Stimulated activated CD4-positive, alpha-beta T cell treated with anti-CD3 and anti-CD28 coated beads, Interleukin-1b, Interleukin-23, amount 100 ng/mL, for 4 hours (primary cell): ENCODE measurements at places on chromosomes 6 and 20.
A peak's percentile ranks its signal among the peaks of the same experiment; 100 is the strongest.

DNA sequence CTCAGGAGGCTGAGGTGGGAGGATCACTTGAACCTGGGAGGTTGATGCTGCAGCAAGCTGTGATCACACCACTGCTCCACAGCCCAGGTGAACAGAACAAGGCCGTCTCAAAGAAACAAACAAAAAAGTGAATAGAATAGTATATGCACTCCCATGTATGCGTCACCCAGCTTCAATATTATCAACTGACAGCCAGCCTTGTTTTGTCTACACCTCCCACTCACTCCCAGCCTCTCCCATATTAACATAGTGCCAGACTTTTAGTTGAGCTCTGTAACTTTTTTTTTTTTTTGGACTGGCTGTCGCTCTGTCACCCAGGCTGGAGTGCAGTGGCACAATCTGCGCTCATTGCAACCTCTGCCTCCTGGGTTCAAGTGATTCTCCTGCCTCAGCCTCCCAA, 18.1 kb upstream of the ILRUN start:
- DNase-seq: no peak

- DNase-seq: no peak
Observed at GRCh38 chr6:30211899-30212298, 1.3 kb downstream of the TRIM26 start.

- DNase-seq: no peak
Observed at GRCh38 chr20:6007529-6008103, 46.2 kb downstream of the LRRN4 start.

DNA sequence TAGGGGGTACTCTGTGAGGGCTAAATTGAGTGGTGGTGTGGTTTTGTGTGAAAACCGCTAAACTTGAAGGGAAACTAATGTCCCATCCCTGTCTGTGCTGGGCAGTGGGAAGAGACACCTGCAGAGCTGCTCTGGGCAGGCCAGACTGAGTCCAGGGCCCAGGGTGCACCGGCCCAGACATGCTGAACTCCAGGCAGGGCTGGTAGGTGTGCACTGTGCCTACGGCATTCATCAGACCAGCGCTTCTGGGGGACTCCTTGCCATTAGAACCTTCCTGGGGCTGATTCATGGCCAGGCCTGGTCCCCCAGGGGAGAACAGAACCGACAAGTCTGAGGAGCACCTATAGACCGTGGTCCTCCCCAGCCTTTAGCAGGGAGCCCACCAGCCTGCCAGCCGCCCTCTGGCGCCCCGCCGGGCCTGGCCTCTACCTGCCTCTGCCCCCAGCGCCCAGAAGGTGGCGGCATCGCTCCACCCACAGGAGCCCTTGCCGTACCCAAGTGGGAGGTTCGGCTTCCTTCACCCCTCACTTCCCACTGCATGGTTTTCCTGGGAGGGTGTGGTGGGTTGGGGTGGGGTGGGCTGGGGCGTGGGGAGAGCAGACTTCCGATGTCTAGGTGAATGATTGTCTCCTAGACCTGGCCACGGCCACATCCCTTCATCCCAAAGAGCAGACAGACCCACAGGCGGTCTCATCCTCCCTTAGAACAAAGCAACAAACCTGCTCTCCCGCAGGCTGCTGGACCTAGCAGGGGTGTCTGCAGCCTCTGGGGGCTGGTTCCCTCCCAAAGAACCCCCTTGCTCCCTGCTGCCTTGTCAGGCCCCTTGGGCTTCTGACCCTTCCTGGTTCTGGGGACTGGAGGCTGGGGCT, 15.5 kb downstream of the CCDC167 start:
- DNase-seq: peak; percentile 71

- DNase-seq: no peak
Observed at GRCh38 chr6:3489027-3489757, 32.3 kb upstream of the SLC22A23 start.

DNA sequence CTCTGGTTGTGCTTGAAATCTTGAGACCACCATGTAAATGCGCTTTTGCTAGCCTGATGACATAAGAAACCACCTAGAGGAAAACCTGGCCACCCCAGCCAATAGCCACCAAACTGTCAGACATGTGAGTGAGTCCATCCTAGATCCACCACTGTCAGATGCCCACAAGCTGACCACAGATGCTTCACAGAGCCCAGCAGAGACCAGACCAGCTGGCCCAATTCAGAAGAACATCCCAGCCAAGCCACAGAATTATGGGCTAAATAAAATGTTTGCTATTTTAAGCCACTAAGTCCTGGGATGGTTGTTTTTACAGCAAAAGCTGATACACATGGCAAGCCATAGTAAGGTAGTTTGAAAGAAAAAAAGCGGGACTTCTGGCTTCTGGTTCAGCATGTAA, 425.3 kb downstream of the KIF16B start:
- DNase-seq: no peak

DNA sequence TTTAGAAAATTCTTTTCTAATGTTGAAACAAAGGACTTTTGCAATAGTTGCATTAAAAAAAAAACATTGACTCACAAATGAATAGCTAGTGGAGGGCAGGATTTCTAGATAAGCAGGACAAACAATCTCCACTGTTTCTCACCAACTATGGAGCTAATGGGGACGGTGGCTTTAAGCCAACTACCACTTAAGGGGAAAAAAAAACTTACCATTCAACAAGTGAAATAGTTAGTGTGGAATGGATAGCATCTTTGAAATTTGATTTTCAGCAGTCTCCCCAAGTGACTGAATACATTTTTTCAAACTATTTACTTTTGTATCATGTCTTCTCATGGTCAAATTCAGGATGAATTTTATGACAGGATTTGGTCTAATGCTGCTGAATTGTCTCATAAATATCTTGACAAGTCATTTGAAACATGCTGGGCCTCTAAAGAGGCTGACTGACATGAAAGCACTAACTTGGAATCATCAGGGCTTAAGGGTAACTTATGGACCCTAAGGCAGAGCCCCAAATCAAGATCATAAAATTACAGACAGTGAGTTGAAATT, 100.5 kb downstream of the EYA4 start:
- no peak for DNase-seq

DNA sequence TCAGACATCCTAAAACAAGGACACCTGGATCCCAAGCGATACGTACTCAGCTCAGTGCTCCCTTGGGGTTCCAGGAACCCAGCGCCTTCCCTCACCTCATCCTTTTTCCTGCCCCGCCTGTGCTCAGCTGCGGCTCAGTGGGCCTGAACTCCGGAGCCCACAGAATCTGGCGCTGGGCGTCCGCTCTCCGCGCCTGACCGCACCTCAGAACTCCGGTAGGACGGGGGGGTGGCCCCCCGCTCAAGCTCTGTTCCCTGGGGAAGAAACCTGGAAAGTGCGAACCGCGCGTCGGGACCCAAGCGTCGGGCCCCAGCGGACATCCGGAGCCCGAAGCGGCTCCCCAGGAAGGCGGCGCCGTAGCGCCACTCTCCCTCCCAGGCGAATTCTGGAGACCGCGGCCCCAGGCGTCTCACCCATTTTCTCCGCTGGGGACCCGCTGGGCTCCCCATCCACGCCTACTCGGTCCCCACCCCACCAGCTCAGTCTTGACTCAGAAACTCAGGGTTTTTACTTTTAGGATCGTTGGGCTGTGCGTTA, 336 bp upstream of the LY6G5C start:
- no peak for DNase-seq

DNA sequence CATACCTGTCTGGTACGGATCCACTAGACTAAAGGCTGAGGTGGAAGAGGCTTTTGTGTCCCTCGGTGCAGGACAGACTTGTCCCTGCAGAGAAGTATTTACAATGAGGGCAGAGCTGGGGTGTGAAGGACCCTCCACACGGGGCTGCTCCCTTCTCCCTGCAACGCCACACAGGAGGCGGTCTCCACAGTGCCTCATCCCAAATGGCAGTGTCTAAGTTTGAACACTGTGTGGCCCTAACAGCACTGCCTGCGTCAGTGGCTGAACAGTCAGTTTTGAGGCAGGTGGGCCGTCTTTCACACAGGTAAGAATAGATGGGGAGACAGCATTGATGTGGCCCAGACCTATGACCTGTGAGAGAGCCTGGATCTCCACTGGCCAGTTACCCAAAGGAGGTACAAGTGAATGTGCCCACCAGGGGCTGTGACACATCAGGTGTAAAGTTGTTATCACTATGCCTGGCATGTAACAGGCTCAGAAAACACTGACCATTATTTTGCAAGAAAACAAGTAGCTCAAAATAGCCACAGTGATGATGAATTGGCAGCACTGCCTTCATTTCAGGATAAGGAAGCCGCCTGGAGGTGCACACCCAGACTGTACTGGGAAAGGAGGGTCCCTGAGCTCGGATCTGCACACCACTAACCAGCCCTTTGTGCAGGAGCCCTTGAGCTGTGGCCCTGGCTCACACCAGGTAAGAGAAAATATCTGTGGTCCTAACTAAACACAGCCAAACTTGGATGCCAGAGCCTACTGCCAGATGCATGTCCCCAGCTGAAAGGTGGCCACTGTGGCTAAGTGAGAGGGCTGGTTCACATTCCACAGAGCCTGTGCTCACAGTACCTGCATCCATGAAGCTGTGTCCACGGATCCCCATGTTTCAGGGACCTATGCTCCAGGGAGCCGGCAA, 246.7 kb downstream of the DLL1 start:
- DNase-seq: no peak

GRCh38 chr20:22949331-22950109, 85.6 kb upstream of the SSTR4 start:
- DNase-seq: no peak

DNA sequence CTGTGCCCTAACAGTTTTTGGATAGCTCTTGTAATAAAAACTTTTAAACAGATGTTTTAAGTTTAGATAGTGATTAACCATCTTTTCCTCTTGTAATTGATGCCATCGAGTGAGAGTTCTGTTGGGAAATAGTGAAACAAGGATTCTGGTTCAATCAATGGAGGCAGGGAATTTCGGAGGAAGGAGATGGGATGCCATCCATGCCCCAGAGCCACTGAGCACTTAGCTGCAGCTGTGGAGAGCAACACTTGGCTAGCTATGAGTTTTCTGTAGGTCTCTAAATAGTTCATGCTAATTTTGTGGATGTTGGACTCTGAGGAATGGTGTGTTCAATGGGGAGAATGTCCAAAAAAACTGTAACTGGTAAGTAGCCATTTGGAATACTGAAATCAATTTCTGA, 16.7 kb downstream of the CBFA2T2 start:
- no peak for DNase-seq

DNA sequence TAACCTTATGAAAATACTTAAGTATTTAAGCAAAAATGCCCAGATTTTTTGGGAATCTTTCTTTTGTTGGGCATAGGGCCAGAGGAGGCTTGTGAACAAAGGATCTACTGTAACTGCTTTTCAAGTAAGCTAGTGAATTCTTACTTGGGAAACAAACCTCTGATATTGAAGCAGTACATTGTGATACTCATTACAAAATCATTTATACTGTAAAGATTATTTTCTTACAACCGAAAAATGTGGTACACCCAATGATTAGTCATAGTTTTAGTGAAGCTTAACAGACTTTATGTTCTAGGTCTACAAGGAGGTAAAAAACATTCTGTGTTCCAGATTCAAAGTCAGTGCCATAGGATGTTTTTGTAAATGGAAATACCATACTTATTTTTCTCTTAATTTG, 272.9 kb upstream of the KCNQ5 start:
- DNase-seq: no peak

DNA sequence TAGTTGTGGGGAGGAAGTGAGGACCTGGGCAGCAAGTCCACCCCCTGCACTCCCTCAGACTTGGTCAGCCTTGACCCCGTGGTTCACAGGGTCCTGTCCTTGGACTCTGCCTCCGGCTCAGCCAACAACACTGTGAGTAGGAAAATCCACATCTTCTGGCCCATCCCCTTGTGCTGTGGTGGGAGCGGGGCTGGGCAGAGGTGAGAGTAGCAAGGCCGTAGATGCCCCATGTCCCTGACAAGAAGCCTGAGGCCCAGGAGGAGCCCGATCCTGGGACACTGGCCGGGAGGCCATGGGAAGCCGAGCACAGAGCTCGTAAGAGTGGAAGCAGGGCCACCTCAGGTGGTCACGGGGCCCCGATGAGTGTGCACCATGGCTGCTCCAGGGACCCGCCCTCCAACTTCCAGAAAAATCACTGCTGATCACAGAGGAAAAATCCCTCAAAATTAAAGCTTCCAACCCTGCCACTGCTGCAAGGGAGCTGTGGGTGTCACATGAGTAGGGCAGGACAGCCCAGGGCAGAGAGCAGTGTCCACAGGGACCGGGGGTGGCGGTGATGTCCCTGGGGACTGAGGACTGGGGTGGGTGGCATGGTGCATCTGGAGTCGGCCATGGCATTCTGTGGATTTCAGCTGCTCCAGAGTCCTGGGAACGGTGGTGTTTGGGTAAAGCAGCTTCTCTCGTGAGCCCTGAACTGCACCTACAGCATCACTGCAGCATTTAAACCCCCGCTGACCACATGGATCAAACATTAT, 189.4 kb downstream of the DLL1 start:
- no peak for DNase-seq

- no peak for DNase-seq
Observed at GRCh38 chr20:52965819-52966218, 6.3 kb upstream of the TSHZ2 start.

DNA sequence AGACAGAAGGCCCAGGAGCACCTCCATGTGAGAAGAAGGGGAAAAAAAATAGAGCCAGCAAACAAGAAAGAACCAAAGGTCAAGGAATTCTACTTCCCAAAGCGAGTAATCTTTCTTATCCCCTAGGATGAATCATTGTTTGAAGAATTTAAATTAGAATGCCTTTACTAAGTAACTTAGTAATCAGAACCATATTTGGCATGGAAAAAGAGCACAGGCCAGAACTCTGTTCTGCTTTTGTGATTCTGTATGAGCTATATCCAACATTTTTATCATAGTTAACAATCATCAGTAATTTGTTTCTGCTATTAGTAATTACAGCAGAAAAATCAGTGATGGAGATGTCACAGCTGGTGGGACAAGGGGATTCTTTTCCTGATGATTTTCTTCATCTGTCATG, 228.8 kb upstream of the FAM83B start:
- no peak for DNase-seq

GRCh38 chr6:57158658-57159057, 13.5 kb upstream of the BAG2 start:
- DNase-seq: no peak

DNA sequence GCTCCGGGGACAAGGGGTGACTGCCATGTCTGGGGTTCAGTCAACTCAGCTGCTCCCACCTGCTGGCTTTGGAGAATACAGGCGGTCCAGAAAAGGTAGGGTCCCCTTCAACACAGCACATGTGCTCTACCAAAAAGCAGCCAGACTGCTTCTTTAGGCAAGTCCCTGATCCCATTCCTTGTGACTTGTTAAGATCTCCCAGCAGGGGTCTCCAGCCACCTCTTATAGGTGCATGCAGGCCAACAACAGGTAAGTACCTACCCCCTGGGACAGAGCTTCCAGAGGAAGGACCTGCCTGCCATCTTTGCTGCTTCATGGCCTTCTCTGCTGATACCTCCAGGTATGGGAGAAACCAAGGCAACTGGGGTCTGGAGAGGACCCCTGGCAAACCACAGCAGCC, 106.5 kb downstream of the HACE1 start:
- DNase-seq: no peak

DNA sequence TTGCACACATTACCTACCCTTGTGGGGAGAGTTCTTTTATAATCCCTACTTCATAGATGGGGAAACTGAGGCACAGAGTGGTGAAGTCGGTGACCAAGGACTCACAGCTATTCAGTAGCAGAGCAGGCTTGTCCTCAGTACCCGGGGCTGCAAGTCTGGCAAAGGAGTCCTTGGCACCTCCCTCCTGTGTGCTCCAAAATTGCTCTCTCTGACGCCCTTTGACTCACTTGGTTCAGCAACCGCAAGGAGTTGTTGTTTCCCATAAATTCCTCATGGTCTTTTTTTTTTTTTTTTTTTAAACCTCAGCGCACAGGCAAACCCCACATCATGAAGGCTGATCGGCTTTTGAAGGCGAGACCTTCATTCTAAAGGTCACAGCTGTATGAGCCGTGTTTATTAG, 143.2 kb downstream of the CEBPB start:
- DNase-seq: no peak

- DNase-seq: no peak
Observed at GRCh38 chr6:3623451-3624249, 127.9 kb downstream of the PXDC1 start.
